NCI-H1105 (cell line): ENCODE measurements at places on chromosomes 4 and X.

DNA sequence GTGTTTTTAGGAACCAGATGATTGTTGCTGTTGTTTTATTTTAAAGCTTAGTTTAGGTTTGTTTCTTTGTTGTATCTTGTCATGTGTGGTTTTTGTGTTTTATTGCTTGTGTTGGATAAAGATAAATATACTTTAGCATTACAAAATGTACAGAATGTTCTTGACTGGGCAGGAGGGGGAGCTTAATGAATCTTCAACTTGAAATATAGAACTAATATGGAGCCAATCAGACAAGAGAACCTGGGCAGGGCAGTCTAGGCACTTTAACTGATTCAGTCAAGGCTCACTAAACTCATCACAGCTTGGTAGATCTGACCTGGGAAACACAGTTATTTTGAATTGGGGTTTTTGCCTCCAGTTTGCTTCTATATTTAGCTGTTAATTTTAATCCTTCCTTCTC lies 304.2 kb downstream of the ARHGAP24 start:
- DNase-seq, result no peak

DNA sequence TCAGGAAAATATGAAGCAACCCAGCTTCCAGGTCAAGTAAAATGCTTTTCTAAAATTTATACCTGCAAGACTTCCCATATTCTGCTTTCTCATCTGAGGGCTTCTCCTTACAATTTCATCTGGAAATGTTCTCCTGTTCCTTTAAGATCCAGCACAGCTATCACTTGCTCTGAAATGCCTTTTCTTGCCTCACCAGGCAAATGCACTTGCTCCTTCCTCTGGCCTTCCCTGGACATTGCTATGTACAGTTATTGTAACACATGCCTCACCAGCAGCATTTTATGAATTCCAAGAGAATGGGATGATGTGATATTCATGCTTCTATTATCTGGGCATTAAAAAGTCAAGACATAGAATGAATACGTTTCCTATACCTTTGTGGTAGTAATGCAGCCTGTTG lies 842.1 kb upstream of the INTU start:
- no peak for DNase-seq

- DNase-seq, result peak; percentile 64
Observed at GRCh38 chr4:91936311-91936710, 367.5 kb upstream of the GRID2 start.

DNA sequence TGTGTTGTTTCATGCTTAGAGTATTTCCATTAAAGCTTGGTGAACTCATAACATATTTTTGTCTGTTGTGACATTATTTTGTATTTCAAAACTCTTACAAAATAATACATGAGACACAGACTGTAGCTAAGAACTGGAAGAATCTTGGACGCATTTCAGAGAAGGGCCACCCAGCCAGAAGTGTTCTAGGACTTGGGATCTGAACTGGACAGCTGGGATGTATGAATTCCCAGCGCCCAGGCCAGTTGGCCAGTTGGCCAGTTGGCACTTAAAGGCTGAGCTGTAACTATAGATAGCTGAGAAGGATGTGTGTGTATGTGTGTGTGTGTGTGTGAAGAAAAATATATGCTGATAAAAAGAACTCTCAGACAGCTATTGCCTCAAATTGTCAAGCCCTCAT lies 193.4 kb upstream of the GPR101 start:
- DNase-seq, result no peak

DNA sequence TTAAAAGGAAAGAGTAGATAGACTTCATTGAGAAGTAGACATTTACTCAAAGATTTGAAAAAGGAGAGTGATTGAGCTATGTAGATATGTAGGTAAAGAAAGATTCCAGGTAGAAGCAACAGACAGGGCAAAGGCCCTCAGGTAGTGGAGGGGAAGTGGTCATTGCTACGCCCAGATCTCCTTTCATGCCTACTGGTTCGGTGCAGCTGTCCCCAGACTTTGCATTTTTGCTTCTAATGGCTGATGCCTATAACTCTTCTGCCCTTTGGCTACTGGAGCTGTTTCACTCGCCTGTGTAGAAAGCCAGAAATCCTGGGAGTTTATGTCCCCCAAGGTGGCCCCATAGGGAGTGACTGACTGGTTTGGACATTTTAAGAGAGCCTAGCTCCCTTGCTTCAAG lies 16.9 kb upstream of the ARMCX2 start:
- DNase-seq, result no peak
